ENCODE measurements at places on chromosomes 2 and 18.

DNA sequence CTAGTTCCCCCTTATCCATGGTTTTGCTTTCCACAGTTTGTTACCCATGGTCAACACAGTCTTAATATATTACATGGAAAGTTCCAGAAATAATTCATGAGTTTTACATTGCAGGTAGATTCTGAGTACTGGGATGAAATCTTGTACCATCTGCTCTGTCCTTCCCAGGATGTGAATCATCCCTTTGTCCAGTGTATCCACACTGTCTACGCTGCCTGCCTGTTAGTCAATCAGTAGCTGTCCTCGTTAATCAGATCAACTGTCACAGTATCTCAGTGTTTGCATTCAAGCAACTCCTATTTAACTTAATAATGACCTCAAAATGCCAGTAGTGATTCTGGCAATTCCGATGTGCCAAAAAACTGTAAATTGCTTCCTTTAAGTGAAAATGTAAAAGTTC is 76.3 kb downstream of the DYNC1I2 start:
- peak; percentile 45 for DNase-seq

DNA sequence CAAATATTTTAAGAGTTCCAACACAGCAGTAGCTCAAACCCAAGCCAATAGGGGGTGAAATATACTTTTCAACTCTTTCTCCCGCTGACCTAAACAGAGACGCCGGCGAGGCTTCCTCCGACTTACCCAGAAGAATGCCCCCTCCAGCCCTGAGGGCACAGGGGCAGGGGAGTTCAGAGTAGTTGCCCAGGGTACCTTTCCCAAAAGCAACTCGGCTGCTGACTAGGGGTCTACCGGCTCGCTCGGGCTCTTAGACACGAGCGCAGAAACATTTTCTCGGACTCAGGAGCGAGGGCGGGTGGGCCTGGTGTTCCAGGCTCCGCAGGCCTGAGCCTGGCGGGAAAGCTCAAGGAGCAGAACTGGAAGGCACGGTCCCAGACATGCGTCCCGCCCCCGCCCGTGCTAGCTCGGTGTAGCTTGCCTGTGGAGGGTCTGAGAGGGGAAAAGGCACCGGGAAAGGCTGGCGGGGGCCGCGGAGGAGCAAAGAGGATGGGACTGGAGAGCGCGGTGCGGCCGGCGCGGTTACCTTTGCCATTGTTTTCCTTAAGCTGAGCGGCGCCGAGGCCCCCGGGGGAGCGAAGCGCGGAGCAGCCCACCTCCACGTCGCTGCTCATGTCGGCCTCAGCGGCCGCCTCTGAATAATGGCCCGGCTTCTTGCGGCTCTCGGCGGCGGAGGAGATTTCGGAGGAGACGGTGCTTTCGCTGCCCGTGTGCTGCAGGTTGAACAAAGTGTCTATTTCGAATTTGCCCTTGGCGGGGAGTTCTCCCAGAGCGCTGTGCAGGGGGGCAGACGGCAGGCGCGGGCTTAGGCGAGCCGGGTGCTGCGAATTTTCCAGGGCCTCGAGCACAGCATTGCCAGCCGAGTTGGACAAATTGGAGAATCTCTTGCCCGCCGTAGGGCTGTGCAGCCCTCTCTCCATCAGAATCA is 674 bp downstream of the EVX2 start:
- DNase-seq: no peak

DNA sequence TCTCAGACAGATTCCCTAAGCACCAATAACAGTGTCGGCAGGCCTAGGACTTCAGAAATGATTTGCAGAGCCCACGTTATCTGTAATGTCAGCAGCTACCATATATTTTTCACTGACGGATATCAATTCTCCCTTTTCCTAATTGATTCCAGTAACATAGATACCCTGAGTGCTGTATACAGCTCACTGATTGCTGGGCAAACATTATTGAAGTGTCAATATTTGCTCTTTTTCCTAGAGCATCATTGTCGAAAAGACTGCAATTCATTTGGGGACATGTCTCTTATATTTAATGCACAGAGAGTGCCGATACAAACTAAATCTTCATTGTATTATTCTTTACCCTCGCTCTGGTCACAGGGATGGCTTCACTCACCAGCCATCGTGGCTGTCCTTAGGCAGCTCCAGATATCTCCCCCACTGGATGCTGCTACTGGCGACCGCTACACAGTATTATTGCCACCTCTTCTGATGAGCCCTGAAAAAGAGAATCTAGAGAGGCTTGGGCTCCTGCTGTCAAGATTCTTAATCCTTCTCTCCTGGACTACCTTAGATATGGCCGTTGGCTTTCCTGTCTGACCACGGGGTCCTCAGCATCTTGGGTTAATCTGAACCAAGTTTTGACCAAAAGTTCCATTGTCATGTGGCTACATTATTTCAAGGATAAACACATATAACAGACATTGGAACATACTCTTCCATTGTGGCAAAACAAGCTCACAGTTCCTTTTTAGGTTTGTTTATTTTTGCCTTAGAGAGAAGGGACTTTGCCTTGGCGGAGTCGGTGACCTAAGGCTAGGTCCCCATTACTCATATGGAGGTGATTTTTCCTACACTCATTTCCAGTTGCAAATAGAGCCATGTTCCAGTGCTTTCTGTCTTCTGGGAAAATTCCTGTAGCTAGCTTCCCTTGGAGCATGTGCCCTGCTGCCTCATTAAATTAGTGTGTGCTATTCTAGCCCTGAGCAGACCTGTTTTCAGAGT is 105.4 kb downstream of the CPO start:
- DNase-seq: no peak

DNA sequence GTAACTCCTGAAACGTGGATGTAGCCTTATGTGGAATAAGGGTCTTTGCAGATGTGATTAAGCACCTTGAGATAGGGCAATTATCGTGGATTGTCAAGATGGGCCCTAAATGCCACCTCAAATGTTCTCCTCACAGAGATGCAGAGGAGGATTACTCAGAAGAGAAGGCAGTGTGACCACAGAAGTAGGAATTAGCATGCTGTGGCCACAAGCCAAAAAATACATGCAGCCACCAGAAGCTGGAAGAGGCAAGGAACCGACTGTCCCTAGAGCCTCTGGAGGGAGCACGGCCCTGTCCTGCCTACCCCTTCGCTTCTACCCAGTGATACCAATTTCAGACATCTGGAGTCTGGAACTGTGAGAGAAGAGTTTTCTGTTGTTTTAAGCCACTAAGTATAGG is 47.3 kb upstream of the MGAT5 start:
- DNase-seq: no peak

DNA sequence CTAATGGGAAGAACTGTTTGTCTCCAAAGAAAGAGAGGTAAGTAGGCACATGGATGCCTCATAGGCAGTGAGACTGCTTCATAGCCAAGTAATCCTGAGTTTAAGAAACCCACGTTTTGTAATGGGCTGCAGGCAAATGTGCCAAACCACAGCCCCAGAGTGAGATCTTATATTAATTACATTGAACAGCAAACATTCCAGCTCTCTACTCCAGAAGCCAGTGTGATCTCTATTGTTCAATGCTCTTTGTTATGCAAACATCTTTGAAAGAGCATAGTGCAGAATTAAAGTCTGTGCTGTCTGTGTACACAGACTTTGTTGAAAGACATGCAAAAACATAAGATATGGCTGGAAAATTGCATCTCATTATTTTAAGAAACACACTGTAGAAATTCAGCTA is 720.8 kb upstream of the REG3G start:
- DNase-seq: no peak

DNA sequence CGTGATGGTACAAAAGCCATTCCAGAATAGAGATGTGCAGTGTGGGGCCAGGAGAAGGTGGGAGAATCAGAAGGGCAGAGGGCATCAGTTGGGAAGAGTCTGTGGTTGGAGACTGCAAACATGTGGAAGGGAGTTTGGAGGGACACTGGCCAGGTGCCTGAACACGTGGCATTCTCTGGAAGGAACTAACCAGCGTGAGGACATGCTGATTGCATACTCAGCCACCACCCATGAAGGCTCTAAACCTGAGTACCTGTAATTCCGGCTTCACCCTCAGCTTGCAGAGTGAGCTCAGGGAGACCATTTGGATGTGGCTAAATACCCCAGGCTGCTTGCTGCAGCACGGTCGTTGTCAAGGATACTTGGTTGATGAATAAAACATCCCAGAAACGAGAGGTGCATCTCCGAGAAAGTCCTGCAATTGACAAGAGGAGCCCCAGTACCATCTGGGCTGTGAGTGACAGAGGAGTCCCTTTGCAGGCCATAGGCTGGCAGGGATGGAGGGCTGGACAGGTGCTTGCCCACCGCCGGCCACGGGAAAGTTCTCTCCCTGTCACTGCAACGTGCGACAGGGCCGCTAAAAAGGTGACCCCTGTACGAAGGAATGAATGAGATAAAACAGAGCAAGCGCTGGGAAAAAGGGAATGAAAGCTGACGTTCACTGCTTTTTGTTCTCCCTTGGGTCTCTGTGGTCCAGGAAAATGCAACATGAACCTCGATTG is 5.0 kb downstream of the ACKR3 start:
- DNase-seq: no peak

DNA sequence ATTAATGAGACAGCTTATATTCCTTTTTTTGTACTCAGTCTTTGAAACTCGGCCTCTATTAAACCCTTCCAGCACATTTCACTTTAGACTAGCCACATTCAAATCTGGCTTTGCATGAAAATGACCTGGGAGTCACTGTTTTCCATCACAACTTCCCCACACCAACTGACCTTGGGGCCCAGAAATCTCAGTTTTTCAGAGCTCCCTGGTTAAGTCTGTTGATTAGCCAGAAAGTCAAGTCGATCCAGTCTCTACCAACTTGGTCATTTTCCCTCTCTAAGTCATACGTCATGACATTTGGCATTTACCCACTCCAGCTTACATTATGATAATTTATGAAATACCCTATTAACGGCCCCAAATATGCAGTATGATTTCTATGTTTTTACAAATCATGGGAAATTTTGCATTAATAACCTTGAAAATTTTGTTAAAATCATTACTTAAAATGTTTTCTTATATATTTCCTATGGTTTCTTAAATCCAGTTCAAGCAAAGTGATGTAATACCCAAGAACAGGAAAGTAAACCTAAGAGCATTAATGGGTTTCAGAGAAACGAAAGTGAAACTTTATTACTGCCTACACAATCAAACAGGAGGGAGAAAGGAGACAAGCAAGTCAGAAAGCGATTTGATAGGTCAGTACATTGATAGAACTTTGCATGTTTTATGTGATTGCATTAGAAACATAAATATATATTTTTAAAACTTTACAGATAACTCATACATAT is 77.1 kb downstream of the SPATS2L start:
- DNase-seq: peak; percentile 86

GRCh38 chr2:42652086-42652485 is 83.7 kb downstream of the MTA3 start:
- DNase-seq: no peak

DNA sequence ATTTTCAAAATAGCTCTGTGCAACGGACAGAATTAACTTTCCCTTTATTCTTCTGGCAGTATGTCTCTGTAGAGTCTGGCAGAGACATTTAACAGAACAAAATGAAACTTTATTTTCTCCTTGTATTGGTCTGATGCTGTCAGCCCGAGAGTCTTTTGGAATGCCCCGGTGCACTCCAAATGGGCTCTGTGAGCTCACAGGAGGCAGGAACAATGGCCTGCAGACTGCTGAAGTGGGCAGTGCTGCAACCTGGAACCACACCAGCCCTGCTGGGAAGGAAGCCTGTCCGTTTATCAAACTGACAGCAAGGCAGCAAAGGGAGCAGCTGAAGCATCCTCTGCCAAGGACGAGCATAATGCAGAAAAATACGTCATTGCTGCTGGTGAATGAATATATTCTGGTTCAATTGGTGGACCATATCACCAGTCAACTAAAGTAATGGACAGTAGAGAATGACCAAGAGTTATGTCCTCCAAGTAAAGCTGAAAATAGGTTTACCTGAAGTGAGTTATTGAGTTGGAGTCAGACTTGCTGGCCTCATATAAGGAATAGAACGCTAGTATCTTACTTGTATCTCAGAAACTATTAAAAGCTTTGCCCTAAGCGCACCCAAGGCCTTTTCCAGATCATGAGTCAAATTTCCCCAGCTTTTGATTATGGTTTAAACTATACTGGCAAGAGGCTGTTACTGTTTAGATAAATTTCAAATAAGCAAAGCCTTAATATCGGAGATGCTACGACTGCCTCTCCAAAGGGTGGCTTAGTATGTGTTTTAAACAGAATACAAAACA is 207.6 kb upstream of the TANK start:
- DNase-seq: no peak

DNA sequence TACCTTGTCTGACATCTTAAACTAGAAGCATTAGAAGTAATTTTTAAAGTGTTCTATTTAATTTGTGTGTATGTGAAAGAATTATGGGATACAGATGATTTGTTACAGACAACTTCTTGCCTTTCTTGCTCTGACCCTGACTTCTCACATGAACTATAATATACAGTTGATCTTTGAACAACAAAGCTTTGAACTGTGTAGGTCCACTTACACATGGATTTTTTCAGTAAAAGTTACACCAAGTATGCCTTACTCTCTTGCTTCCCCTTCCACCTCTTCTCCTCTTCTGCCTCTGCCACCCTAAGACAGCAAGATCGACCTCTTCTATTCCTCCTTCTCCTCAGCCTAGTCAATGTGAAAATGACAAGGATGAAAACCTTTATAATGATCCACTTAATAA is 42.2 kb downstream of the SLC40A1 start:
- no peak for DNase-seq

GRCh38 chr2:240640939-240641338 is 15.7 kb downstream of the GPR35 start:
- DNase-seq: peak; percentile 24

DNA sequence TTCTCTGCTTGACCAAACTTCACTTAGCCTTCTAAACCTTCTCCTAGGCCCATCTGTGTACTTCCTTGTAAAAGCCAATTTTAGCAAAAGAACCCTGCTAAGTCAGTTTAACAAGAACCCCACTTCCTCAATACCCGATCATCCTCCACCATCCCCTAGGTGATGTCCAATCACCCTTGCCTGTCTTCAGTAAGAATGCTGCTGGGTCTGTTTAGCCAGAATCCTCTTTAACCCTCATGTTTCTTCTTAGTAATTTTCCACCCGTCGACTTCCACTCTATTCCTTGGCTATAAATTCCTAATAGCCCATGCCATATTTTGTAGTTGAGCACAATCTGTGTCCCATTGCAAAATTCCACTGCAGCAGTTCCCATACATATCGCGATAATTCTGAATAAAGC is 780.0 kb upstream of the RAB6C start:
- DNase-seq: no peak

DNA sequence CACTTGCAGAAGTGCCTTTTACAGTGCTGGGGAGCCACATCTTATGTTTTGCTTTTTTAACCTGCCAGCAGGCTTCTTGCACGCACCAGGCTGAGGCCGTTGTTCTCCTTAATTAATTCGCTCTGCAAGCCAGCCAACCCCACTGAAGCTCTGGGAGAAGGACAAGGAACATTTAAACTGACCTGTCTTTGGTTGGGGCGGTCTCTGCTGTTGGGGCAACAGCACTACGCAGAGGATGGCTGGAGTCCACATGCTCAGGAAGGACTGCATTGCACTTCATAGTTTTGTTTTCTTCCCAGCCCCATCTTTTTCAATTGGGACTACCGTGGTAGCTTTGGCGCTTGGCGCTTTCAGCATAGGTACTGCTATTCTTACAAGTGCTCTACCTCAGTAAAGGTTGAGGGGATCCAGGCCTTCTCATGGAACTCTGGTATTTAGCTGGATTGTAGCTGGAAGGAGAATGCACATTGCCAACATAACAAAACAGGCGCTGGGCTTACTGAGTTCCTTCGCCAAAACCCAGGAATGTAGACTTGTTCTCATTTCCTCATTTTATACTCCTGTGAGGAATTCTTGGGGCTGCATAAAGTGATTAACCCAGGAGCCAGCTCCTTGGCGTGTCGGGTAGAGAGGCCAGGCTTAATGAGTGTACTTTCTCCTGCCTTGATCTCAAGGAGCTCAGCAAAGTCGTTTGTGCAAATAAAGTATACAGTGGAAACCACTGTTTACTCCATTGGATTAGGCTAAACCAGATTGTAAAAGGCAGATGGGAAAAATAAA is 146.2 kb downstream of the PRKCE start:
- DNase-seq: no peak
